ENCODE measurements at places on chromosomes 6 and 20.

- DNase-seq: no peak
Observed at GRCh38 chr6:139006477-139006876, 18.4 kb upstream of the REPS1 start.

GRCh38 chr6:4582506-4583417 lies 193.4 kb upstream of the CDYL start:
- no peak for DNase-seq

DNA sequence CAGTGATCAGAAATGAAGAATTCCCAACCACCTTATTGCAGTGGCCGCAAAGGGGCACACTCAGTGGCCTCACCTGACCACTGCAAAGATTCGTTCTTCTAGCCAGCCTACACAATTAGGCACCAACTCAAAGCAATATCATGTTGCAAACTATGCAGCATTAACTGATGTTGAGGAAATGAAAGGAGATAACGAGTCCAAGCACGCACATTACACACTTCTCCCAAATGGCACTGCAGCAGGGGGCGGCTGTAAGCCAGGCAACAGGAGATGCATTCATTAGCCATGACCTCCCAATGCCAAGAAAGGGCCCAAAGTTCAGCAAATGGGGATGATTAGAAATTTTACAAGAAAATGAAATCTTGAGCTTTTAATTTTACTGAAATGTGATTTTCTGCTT lies 39.3 kb downstream of the ATXN1 start:
- DNase-seq: no peak

DNA sequence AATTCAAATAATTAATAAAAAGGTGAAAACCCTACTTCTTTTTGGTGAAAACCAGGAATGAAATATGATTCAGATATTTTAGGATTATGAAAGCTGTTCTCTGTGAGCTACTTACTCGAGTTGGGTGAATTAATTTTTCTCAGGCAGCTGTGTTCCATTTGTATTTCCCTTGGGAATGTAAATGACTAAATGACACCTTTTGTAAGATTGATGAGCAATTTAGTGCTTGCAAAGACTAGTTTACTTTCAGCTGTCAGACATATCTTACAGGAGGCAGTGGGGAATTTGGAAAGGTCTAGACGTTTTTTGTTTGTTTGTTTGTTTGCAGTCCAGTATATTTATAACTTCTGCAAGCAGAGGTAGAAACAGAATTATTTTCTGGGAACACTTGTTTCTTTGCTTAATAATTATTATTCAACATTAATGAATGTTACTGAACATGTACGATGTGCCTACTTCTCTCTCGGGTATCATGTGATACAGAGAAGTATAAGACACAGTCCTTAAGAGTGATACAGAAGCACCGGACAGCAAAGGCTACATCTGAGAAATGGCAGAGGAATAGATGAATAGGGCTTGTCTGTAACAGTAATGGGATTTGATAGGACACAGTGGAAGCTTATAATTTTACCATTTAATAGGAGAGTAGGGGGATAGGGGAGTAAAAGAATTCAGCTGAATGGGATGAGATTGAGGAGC lies 91.3 kb downstream of the AKAP7 start:
- no peak for DNase-seq

- DNase-seq: no peak
Observed at GRCh38 chr20:49874696-49875095, 40.6 kb downstream of the SPATA2 start.

DNA sequence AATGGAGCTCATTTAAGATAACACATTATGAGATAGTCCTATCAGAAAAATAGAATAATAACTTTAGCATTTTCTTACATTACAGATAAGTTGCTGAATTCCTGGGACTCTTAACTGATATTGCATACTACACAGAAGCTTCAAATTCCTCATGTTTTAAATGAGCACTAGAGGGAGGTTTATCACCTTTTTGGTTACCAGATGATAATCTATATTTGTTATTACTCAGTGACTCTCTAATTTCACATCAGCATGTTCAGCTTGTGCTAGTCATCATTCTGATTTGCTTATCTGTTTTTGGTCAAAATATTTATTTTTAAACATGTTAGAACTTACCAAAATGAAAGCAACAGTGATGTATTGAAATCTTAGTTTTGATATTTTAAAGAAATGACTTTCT lies 20.5 kb upstream of the GJA10 start:
- DNase-seq: no peak

GRCh38 chr6:108589244-108589791 lies 28.6 kb downstream of the FOXO3 start:
- no peak for DNase-seq

Data from NCI-H446 (cell line).